ENCODE measurements at places on chromosomes 1 and 21. TPM values are rescaled to one million over a fixed set of nuclear protein-coding genes. Genes with fewer than 3 reads are reported as not detected.
A peak's percentile ranks its signal among the peaks of the same experiment; 100 is the strongest.

DNA sequence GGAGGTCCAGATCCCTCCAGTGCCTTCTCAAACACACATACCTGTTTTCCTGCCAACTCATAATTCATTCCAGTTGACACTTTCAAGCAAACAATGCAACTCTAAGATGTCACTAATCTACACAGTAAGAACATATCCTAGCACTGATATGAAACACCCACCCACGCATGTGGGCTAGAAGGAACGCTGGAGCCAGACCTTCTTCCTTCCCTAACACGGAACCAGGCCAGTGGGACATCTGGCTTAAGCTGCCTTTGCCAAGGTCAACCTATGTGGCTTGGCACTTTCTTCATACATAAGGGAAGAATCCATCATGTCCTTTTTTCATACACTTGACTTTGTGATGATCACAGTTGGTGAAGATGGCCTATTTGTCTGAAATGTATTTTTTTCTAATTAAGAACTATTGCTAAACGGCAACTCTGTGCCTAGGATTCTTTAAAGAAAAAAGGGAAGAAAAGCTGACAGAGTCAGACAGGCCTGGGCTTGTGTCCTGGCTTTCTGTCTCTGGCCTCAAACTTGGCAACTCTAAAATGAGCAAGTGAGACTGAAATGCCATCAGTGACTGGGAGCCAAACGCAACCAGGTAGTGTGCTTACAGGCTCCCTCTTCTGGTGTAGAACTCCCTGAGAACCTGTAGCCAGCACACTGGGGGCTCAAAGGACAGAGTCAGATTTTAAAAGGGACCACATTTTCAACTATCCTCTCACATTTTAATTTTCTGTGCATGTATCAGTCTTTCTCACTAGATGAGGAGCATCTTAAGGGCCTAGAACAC, 92.6 kb upstream of the BEND5 start:
- DNase-seq = peak; percentile 3

GRCh38 chr1:37858931-37859506, 373 bp downstream of the MTF1 start:
- DNase-seq = no peak

DNA sequence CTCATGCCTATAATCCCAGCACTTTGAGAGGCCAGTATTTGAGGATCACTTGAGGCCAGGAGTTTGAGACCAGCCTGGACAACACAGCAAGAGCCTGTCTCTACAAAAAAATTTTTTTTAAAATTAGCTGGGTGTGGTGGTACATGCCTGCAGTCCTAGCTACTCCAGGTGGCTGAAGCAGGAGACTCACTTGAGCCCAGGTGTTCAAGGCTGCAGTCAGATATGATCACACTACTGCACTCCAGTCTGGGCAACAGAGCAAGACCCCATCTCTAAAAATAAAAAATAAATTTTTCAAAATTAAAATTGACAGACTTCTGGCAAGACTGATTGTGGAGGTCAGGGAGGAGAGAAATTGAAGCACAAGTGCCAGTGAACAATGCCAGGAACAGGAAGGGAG, 60.8 kb downstream of the ST3GAL3 start:
- DNase-seq = no peak

DNA sequence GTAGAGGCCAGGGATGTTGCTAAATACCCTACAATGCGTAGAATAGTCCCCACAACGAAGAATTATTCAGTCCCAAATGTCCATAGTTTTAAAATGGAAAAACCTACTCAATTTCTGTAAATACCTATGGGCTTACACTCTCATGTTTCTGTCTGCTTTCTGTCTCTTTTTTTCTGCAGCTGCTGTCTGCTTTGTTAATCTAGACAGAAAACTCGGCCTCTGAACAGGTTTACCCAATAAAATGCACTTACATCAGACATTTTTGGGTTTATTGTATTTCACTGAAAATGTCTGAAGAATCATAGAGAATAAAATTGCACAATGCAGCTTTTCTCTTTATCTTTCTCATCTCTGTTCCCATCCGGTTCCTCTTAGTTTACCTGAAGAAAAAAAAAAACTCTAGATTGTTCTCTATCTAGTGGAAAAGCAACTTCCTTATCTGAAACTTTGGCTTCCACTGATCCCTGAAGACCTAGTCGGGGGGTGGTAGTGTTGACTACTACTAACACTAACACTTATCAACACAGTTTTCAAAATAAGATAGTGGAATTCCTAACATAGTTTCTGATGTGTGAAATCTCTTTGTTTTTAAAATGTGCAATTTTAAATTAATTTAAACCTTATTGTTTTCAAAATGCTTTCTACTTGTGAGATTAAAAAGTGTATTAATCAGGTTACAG, 76.9 kb upstream of the CCDC190 start:
- DNase-seq = no peak

- DNase-seq = no peak
Observed at GRCh38 chr1:96880626-96881025, 159.0 kb downstream of the PTBP2 start.

- peak; percentile 31 for DNase-seq
Observed at GRCh38 chr1:233440951-233441401, 113.5 kb downstream of the MAP3K21 start.

DNA sequence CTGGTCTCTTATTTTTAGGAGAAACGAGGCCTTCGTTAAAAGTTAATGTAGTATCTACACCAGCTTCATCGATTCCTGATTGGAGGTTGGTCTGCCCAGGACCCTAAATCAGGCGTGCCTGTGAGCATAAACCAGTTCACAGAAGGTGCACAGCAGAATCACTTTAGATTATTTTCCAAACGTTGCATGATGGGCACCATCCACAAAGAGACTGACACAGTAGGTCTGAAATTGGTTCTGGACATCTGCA, 256 bp upstream of the TARBP1 start:
- DNase-seq = no peak

Gene ERICH3
- 0.01 TPM for polyA plus RNA-seq

Gene NUDT17
- 5.7 TPM for polyA plus RNA-seq

Gene MSH4
- polyA plus RNA-seq = 0.01 TPM

Gene ADORA3
- 0.09 TPM for polyA plus RNA-seq

All from HepG2 (cell line).